ENCODE measurements at places on chromosomes 2 and 18.

DNA sequence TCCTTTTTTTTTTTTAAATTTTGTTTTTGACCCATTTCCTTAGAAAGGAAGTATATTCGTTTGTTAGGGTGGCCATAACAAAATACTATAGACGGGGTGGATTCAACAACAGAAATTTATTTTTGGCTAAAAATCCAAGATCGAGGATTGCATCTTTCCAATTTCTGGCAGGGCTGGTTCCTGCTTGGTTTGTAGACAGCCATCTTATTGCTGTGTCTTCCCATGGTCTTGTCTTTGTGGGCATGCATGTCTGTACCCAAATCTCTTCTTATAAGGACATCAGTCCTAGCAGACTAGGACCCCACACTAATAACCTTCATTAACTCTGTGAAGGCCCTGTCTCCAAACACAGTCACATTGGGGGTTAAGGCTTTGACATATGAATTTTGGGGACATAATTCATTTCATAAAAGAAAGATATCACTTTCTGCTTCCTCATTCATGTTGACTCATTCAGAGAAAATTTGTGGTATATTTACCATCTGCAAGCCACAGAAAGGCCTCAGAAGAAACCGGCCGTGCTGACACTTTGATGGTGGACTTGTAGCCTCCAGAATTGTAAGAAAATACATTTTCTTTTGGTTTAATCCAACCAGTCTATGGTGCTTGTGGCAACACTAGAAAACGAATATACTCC, 262.1 kb downstream of the LPIN1 start:
- DNase-seq, result no peak

GRCh38 chr2:153101187-153101586, 377.4 kb downstream of the RPRM start:
- no peak for DNase-seq

- no peak for DNase-seq
Observed at GRCh38 chr2:135074216-135074615, 22.1 kb downstream of the RAB3GAP1 start.

- DNase-seq, result no peak
Observed at GRCh38 chr2:60966507-60967405, 50.8 kb upstream of the PEX13 start.

DNA sequence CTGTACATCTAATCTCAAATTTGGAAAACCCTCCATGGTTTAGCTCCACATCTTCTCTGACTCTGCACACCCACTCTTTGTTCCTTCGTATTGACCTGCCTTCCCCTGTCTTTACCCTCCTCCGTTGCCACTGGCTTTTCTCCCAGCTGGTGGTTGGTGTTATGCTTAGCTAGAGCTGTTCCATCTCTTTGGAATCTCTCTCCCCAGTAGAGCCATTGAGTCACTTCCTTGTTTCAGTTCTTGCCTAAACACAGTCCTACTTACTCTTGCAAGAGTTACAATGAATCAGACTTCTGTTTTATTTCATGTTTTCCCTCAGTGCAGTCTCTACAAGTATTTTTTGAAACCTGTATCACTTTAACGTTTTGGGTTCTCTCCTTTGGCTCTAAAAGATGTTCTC, 263.9 kb downstream of the LTBP1 start:
- no peak for DNase-seq

DNA sequence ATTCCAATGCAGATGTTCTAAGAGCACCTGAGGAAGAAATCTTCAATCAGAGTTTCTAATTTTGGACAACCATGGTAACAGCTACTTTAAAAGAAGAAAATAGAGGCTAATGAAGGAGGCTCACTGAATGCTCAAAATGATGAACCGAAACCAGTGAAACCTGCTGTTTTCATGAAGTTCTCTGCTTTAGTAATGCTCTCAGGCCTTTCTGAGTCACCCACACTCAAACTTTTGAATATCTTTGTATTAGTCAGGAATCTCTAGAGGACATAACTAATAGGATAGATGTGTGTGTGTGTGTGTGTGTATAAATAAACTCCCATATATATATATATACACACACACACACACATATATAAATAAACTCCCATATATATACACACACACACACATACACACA, 76.9 kb upstream of the RIT2 start:
- DNase-seq, result no peak

- peak; percentile 6 for DNase-seq
Observed at GRCh38 chr2:158953926-158954763, 14.3 kb upstream of the TANC1 start.

DNA sequence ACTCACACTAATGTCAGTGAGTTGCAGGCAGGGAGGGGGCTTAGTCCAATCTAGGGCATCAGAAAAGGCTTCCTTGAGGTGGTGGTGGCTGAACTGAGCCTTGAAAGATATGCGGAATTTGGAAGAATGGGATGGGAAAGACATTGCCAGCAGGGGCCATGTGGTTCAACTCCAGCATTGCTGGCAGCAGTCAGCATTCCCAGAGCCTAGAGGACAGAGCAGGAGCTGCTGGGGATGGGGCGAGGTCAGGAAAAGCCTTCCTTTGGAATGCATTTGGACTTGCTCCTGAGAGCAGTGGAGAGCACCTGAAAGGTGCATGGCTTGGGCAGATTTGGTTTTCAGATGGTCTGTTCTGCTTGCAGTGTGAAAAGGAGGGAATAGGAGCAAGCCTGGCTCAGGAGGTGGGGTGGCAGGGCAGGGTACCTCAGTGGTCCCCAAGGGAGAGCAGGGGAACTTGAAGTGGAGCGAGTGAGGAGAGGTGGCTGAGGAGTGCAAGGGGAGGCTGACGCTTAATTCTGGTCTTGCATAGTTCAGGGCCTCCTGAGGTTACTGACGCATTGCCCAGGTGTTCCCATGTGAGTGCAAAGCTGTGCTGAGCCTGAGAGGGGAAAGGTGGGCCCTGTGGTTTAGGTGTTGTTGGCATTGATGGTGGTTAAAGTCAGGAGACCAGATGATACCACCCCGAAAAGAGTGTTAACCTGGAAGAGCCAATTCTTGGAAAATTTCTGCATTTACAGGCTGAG, 112.1 kb upstream of the MGAT5 start:
- no peak for DNase-seq

- no peak for DNase-seq
Observed at GRCh38 chr2:223668302-223668998, 66.3 kb upstream of the SCG2 start.

DNA sequence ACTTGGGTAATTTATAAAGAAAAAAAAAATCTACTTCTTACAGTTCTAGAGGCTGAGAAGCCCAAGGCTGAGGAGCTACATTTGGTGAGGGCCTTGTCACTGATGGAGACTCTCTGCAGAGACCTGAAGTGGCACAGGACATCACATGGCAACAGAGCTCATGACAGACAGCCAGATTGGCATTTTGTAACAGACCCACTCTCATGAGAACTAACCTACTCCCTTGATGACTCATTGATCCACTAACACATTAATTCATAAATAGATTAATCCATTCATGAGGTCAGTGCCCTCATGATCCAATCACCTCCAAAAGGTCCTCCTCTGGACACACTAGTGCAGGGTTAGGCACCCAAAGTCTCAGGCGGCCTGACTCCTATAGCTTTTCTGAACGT, 318.4 kb downstream of the GULP1 start:
- DNase-seq, result no peak

DNA sequence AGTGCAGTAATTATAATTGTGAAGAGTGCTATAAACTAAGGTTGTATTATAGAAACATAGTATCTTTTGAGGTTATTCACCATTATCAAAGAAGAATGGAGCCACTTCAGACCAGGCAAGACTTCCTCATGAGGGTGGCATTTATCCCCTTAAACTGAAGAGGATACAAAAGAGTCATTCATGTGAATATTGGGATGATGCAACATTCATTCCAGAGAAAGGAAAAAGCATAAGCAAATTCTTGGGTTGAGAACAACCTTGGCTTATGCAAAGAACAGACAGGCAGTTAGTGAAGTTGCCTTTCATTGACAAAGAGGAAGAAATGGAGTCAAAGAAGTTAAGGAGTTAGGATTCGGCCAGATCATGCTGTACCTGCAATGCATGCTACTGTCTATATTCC, 682.5 kb downstream of the MBD2 start:
- DNase-seq, result no peak

- no peak for DNase-seq
Observed at GRCh38 chr2:1348789-1349188, 64.5 kb upstream of the TPO start.

DNA sequence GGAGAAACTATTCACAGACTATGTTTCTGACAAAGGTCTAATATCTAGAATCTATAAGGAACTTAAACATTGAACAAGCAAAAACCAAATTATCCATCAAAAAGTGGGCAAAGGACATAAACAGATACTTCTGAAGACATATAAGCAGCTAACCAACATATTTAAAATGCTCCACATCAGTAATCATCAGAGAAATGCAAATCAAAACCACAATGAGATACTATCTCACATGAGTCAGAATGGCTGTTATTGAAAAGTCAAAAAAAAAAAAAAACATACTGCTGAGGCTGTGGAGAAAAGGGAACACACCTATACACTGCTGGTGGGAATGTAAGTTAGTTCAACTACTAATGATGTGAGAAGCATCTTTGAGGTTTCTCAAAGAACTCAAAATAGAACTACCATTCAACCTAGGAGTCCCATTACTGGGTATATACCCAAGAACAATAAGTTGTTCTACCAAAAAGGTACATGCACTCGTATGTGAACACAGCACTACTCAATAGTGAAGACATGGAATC, 220.4 kb upstream of the TFPI start:
- DNase-seq, result no peak

- no peak for DNase-seq
Observed at GRCh38 chr2:143524559-143525401, 395.6 kb downstream of the ARHGAP15 start.

DNA sequence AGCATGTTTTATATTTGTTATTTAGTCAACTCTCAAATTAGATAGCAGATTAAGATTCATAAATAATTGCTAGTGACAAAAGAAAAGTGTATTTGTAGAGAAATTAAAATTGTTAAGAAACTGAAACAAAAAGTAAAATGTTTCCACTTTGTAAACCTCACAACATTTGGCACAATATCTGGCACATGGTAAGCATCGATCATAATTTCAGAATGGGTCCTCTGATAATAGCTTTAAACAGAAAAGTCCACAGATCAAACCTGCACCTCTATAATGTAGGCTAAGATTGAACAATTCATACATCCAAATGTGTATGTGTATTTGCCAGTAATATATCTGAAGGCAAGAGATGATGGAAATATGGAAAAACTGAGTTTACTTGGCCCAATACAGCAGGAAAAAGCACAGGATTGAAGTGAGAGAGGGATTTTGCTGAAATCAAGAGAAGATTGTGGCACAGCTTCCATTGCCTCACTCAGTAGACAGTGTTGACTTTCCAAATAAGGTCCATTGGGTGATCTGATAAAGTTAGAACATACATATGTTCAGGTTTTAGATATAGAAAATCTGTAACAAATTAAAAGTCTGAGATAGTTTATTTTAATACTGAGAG, 39.4 kb downstream of the COBLL1 start:
- DNase-seq, result no peak

GRCh38 chr18:42641996-42642395, 473.5 kb downstream of the RIT2 start:
- DNase-seq, result no peak

GRCh38 chr2:168217920-168218319, 29.5 kb downstream of the STK39 start:
- DNase-seq, result no peak

GRCh38 chr2:231732604-231733003, 24.3 kb downstream of the PTMA start:
- no peak for DNase-seq

DNA sequence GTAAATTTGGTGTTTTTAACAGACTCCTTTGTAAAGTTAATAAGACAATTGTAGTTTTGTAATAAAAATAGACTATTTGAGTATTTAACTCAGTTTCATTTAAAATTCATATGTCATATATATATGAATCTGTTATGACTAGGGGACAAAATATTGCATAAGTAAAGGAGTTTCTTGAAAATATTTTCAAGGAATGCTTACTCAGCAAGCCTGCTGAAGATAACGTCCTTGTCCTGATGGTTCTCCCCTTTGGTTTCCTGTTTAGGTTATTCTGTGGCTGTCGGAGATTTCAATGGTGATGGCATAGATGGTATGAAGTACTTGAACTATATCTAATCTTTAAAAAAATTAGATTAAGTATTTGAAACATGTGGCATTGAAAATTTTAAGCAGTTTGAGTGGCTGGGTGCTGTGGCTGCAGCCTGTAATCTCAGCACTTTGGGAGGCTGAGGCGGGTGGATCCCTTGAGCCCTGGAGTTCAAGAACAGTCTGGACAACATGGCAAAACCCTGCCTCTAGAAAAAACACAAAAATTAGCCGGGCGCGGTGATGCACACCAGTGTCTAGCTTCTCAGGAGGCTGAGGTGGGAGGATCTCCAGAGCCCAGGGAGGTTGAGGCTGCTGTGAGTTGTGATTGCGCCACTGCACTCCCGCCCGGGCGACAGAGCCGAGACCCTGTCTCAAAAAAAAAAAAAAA, 47.1 kb downstream of the ITGAV start:
- DNase-seq, result no peak

- no peak for DNase-seq
Observed at GRCh38 chr18:6039055-6039454, 143.7 kb upstream of the TMEM200C start.

DNA sequence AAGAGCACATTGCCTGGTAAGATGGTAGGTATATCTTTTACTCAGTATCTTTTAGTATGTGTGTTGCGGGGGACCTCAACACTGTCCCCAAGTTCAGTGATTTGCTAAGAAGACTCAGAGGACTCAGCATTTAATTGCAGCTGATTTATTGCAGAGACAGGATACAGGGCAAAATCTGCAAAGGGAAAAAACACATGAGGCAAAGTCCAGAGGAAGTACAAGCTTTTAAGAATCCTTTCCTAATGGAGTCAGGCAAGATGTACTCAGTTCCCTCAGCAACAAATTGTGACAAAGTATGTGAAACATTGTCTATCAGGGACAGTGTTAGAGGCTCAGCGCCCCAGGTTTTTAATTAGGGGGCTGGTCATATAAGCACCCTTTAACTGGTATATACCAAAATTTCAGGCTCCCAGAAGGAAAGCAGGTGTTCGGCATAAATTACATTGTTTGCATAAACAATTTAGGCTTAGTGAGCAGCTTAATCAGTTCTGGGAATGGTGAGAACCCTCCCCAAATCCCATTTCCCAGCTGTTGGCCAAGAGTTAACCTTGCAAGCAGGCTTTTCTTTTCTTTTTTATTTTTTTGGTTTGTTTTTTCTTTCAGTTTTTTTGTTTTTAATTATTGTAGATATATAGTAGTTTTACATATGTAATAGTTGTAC, 41.7 kb downstream of the RAB3GAP1 start:
- no peak for DNase-seq

DNA sequence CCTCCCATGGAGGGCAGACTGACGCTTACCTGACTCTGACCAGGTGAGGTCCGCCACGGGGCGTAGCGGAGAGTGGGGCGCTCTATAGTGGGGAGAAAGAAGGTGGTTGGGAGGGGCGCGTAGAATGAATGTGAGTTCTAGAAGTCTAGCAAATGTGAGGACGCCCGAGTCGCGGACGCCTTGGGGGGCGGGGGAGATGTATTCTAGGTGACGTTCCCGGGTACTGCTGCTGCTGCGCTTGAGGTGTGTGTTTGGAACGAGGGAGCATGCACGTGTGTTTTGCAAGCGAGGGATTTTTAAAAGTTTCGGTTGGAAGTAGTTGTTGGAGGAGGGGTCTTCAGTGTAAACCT, 758 bp downstream of the RIF1 start:
- DNase-seq, result peak; percentile 26
